ENCODE measurements at places on chromosomes 7 and 10. TPM values are rescaled to one million over a fixed set of nuclear protein-coding genes. Genes with fewer than 3 reads are reported as not detected.

- no peak for DNase-seq
These were observed 692 bp downstream of the CARD11 start for GRCh38 chr7:3042861-3043489.

DNA sequence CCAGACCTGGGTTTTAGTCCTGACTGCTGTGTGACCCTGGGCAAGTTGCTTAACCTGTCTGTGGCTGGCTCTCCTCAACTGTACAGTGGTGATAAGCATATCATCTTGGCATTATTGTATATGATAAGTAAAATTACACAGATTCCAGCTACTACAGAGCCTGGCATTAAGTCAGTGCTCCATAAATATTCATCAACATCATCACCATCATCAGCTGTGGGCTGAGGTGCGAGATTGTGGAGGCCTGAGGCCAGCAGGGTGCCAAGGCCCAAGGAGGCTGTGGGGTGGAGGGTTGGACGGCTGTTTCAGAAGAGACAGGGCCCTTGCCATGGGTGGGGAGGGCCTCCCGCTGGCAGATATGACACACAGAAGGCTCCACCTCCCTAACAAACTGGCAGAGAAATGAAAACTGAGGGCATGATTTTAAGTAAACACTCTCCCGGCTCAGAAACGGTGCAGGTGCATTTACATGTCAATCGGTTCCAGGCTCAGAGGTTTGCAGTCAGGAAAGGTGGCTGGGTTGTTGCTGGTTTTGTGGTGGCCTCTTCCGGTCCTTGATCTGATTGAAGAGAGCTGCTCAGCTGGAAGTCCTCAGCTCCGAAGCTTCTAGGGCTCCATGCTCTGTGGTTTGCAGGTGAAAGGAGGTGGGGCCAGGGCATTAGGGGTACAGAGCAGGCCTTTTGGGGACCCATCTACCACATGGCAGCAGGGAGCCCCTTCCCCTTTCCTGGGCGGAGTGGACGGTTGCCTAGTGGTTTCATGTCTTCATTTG is 10.2 kb downstream of the CRYGN start:
- no peak for DNase-seq

DNA sequence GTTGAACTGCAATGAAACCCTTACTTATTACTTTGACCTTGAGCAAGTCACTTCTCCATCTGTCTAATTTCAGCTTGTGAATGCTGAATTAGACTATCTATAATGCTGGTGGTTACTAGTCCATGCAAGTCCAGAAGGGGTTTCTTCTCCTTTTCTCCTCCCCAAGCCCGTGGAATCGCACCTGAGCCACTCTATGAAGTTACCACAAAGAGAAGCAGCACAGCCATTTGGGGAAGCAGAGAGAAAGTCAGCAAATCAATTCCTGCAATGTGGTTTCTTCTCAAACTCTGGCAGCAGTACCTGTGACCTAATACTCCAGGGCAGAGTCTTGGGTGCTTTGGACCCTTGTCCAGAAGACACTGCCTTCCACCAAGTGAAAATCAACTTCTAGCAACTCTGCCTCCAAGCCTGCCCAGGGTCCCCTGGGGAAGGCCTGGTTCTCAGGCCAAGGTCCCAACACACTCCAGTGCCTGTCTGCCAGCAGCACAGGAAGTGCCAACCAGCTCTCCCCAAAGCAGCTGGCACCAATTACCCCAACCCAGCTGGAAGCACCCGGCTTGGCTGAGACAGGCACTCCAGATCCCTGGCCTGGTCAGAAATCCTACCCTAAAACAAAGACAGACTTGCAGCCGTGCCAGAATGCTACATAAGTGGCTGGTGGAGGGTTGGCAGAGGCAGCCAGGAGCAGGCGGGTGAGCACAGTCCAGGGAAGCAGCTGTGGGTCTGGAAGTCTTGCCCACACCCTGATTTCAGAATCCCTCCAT is 200.3 kb downstream of the LSM5 start:
- DNase-seq, result peak; percentile 72

DNA sequence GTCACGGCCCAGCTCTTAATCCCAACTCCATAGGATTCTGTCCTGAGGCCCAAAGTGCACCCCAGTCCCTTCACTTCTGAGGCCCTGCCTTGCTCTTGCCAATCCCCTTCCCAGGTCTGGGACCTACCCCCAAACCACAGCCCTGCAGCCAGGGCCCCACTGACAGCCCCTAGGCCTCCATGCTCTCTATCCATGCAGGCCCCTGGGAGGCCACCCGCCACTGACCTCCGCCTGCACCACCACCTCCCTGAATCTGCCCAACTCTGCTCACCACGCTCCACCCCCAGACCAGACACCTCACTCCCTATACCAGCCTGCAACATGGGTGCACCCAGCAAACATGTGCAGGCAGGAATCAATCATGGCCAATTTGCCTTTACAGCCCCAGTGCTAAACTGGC is 10.2 kb downstream of the SLIT1 start:
- no peak for DNase-seq

DNA sequence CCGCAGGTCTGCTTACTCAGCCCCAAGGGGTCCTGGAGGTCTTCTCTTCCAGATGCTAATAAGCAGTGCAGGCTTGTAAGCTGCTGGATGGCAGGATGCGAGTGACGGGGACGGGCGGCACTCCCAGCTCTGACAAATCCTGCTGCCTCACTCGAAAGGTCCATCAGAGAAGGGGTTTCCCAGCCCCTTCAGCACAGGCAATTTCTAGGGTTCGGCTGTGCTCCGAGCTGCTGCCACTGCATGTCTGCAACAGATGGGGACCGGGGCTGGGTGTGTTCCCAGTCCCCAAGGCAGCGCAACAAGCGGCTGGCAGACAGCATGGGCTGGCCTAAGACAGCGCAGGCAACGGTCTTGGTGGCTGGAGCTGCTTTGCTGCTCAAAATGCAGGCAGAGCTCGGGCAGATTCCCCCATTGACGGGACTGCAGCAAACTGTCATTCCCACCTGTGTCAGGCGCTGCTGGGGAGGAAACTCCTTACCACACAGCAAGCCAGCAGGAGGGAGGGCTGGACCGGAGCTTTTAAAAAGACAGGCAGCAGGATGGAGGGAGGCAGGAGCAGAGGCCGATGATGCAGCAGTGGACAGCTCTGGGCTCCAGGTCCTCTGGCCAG is 62.4 kb downstream of the PRKAG2 start:
- no peak for DNase-seq

- DNase-seq, result no peak
These were observed 161.7 kb upstream of the PLXDC2 start for GRCh38 chr10:19654576-19654975.

DNA sequence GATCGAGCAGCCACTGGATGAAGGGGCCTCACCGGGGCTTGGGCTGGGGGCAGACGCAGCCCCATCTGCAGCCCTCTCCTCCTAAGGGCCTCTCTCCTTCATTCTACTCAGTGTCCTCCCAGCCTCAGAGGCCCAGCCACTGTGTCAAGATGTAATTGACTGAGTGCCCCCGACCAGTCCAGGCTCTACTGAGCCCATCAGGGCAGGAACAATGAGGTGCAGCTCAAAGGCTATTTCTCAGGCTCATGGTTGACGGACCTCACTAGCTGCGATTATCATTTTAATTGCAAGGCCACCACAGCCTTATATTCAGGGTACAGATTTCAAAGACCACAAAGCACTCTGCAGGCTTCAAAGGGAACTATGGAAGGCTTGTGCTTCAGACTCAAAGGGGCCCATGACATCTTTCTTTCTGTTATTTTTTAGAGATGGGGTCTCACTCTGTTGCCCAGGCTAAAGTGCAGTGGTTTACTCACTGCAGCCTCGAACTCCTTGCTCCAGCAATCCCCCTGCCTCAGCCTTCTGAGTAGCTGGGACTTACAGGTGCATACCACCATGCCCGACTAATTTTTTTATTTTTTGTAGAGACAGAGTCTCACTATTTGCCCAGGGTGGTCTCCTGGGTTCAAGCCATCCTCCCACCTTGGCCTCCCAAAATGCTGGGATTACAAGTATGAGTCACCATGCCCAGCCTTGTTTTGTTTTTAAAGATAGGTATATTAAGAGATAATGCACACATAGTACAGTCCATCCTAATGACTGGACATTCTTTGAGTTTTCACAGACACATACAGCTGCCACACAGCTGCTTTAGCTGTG is 23.7 kb downstream of the SLC29A3 start:
- no peak for DNase-seq

DNA sequence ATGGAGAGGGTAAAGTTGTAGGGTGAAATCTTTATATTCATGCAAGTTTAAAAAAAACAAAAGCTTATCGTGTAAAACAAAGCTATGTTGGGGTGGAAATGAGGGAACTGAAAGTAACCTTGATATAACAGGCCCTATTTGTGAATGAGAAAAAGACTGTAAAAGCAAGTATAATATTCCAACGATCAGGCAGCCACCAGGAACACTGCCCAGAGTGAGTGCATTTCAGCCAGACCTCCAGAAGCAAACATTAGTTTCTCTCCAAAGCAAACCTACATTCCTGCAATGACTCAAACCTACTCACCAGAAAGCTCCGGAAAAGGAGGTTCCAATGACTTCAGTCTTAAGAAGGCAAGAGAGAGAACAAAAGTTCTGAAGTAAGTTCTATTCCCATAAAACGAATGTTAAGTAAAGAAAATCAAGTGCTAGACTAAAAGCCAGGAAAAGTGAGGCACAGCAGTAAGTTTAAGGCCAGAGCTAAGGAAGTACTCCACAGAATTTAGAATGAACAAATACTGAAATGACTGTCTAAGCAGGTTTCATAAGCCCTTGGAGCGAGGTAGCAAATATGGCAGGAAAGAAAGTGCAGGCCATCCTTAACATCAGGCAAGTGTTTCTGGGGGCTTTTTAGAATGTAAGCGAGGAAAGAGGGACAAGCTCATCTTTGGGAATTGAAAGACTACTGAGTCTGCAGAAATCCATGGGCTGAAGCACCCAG is 493.1 kb downstream of the XPNPEP1 start:
- no peak for DNase-seq

GRCh38 chr10:24716295-24716694 is 7.4 kb downstream of the ARHGAP21 start:
- no peak for DNase-seq

GRCh38 chr10:46019569-46020343 is 10.7 kb downstream of the NCOA4 start:
- DNase-seq, result no peak

GRCh38 chr7:33411020-33411419 is 281.7 kb downstream of the BBS9 start:
- no peak for DNase-seq

- DNase-seq, result no peak
These were observed 61.6 kb upstream of the DYNC1I1 start for GRCh38 chr7:95710711-95711110.

GRCh38 chr10:61899997-61900828 is 1.3 kb upstream of the ARID5B start:
- no peak for DNase-seq

DNA sequence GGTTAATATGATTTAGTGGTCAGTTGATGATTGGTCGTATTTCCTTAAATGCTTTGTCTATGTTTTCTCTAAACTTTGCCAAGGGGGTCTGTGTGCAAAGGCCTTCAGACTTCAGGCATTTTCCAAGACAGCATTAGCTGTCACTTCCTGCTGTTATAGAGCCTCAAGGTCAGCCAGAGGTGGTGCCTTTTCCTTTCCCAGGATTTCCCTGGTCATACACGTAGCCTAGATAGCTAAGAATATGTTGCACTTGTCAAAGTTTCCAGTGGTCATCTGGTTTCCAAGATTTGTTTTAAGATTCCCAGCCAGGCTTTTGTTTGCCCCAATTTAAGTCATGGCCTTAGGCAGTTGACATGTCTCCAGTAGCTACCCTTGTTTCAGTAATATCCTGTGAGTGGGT is 133.2 kb upstream of the IGFBP3 start:
- no peak for DNase-seq

- no peak for DNase-seq
These were observed 77.5 kb upstream of the CXCL12 start for GRCh38 chr10:44462338-44462914.

GRCh38 chr10:81882011-81882410 is 7.0 kb downstream of the NRG3 start:
- no peak for DNase-seq

- DNase-seq, result no peak
These were observed 528.7 kb downstream of the CALN1 start for GRCh38 chr7:71883415-71883814.

DNA sequence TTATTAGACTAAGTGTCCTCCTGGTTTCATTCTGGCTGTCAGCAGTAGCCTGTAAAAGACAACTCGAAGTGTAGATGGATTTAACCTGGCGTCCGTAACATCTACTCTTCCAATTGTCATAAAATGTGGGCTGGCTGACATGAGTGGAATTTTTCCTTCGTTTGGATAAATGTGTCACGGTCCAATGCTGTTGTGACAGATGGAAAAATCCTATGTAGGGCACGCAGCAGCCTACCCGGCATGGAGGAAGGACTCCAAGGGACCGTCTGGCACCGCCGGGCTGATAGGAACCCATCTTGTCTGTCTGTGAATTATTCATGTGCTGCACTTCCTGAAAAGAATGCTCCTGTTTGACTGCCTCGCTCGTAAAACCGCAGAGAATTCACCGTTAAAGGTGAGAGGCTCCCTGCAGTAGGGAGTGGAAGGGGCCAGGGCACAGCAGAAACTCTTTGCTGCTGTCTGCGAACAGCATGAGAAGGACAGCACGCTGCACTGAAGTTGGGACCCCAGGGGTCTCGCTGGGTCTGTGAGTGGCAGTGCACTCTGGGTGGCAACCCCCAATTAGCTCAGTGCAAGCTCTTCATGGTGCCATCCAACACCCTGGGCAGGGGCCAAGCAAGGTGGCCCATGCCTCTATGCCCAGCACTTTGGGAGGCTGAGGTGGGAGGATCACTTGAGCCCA is 1.6 kb upstream of the ORAI2 start:
- no peak for DNase-seq

DNA sequence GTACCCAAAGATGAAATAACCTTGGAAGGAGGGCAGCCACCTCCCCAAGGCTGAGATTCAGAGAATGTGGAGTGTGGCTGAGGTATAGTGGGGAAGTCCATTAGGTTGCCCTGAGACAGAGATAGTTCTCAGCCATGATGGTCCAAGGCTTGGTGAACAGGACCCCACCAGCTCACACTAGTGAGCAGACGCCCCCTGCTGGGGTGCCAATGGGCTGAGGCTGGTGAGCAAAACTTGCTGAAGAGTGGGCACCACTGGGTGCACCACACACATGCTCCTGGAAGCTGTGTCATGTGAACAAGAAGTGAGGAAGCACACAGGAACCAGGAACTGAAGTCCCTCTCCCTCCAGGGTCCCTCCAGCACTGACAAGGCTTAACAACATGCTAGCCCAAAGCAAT is 8.9 kb downstream of the FBXL13 start:
- DNase-seq, result no peak

Gene MRPS33
- 122 TPM for total RNA-seq

Gene TAS2R4
- 0.14 TPM for total RNA-seq

Gene MSS51
- 3.5 TPM for total RNA-seq

Gene SFRP5
- total RNA-seq, result 2.5 TPM

Gene TUBAL3
- not detected for total RNA-seq

Gene GIMAP2
- 6.2 TPM for total RNA-seq

Gene PPP3CB
- total RNA-seq, result 62.9 TPM

Gene GHRHR
- not detected for total RNA-seq

Measured in Right ventricle myocardium inferior (tissue), 1 donor.